ENCODE measurements at places on chromosomes 11 and 22.

- peak; percentile 88 for DNase-seq
Measured at GRCh38 chr11:12224537-12224893, 114.1 kb downstream of the MICAL2 start.

DNA sequence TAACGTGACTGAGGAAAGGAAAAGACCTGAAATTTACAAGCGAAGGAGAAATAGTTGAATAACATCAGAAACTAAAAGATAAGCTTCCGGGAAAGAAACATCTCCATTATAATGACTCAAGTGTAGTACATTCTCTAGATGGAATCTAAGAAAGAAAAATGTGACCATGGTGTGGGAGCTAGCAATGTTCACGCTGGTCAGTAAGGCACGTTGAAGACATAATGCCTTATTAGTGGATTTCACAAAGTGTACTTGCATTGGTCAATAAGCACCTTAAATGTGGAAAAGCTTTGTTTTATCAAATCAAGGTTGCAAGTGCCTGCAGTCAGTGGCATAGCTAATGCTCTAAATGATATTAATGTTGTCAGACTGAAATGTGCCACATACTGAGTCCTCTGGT is 2.8 kb upstream of the LARGE1 start:
- no peak for DNase-seq

DNA sequence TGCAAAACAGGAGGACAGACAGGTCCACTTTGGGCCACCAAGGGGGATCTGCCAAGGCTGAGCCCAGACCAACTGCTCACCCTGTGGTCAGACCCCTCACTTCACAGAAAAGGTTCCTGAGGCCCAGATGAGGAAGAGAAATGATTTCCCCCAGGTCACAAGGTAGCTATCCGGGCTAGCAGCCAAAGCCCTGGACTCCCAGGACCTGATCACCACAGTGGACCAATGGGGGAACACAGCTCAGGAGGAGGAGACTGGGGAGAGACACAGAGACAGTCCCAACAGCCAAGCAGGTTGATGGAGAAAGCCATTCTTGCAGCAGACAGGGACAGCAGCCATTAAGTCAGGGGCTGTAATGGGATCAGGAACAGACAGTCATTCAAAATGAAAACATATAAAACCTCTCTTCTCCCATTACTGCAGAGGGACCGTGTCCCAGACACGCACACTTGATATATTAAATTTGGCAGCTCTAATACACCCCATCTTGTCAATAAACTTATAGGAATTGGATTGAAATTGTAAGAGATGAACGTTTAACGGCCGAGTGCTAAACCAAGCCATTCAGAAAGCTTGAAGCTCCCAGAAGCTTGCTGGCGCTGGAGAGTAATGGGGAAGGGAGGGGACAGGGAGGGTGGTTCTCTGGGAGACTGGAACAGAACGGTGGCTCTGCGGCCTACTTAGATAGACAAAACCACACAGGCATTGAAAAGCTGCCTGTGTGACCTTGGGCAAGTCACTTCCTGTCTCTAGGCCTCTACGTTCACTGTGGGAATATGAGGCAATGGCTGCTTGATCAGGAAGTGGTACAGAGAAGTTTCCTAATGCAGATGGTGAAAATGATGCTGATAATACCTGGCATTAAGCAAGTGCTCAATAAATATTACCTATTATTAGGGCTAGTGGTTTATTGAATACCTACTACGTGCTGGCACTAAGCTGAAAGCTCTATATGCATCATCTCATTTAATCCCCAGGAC is 16.0 kb downstream of the ZMAT5 start:
- DNase-seq: peak; percentile 3

DNA sequence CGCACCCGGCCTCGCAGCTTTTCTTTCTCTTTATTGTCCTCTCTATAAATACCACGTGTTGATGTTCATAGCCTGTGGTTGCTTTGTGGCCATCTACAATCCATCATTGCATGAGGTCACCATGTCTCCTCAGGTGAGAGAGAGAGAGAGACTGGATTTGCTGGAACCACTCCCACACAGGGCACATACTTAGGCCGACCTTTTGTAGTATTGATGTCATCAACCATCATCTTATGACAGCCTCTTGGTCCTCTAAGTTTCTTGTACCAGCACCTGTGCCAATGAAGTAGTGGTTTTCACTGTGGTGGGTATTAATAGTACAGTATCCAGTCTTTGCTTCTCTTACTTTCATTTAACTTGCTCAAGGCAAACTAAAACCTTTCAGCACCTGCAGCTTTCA is 22.8 kb upstream of the P2RY6 start:
- no peak for DNase-seq

DNA sequence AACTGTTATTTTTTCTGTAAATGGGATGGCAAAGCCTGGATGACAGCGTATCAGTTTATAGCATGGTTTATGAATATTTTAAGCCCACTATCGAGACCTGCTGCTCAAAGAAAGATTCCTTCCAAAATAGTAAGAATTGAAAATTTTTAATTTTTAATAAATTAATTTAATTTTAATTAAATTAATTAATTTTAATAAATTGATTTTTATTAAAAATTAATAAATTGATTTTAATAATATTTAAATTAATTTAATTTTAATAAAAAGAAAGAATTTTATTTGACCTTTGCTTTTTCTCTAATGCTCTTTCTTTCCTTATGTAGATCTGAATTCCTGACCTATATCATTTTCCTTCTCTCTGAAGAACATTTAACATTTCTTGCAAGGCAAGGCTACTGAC is 62.9 kb downstream of the EXT2 start:
- DNase-seq: no peak

GRCh38 chr11:86164106-86164505 is 80.4 kb upstream of the EED start:
- DNase-seq: no peak

DNA sequence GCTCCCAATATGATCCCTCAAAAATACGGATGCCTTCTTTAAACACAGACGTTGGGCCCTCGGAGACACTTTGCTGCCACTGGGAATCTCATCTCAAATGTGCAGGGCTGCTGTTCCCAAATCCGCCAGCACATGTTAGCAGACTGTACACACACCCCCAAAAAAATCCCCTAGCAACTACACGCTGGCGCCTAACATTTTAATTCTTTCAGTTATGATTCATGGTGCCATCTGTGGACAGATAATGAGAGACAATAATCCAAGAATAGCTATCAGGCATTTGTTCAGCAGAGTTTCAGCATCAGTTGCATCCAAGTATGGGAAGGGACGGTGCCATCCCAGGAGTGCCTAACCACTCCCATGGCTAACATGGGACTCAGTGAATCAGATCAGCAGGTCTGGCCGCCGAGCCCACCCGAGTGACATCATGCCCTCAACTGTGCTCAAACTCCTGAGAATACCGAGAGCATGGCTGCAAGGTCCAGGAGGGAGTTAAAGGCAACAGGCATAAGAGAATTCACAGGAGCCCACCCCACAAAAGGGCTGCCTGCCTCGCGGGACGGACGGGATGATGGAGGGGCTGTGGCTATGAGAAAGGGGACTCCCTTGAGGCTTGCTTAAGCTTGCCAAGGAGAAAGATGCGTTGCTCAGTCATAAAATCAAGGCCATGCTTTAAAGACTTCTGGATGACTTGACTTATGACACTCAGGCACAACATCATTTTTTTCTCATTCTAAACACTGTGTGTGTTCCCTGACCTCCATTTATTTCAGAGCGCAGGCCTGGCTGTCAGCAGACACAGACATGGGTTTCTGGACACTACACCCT is 337.0 kb downstream of the SHANK2 start:
- DNase-seq: no peak

GRCh38 chr11:30159546-30159945 is 71.3 kb upstream of the FSHB start:
- DNase-seq: no peak
